ENCODE measurements at places on chromosomes 1 and 21. TPM values are rescaled to one million over a fixed set of nuclear protein-coding genes. Genes with fewer than 3 reads are reported as not detected.

LORICRIN gene
- total RNA-seq = not detected

FLAD1 gene
- total RNA-seq = 31.2 TPM

DNM3 gene
- 9.6 TPM for total RNA-seq

SETD4 gene
- total RNA-seq = 35.9 TPM

SYT11 gene
- 17.7 TPM for total RNA-seq

ESRRG gene
- total RNA-seq = not detected

BMP8A gene
- not detected for total RNA-seq

RHOU gene
- total RNA-seq = 27.7 TPM

NMNAT2 gene
- 0.53 TPM for total RNA-seq

SLC41A1 gene
- total RNA-seq = 28.8 TPM

DMBX1 gene
- not detected for total RNA-seq

C1orf141 gene
- not detected for total RNA-seq

PCSK9 gene
- total RNA-seq = not detected

DNA sequence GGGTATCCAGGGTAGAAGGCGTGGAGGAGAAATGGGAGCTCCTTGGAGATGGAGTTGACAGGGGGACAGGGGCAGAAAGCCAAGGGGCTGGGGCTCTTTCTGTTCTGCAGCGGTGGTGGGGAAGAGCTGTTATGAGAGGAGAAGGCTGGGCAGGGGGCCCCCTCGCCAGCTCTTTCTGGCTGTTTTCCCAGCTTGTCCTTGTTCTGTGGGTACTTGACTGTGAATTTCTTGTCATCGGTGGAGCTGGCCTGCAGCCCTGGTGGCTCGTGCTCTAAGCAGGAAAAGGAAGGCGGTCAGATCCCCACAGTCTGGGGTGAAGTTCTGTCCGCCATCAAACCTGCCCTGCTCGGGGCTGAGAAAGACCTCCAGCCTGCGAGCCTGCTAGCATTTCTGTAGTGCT is 7.6 kb downstream of the ZNF683 start:
- H3K36me3 ChIP-seq = no peaks in the 10 kb centered on the region
- H3K27me3 ChIP-seq = peaks cover 12% of the 10 kb centered on the region

DNA sequence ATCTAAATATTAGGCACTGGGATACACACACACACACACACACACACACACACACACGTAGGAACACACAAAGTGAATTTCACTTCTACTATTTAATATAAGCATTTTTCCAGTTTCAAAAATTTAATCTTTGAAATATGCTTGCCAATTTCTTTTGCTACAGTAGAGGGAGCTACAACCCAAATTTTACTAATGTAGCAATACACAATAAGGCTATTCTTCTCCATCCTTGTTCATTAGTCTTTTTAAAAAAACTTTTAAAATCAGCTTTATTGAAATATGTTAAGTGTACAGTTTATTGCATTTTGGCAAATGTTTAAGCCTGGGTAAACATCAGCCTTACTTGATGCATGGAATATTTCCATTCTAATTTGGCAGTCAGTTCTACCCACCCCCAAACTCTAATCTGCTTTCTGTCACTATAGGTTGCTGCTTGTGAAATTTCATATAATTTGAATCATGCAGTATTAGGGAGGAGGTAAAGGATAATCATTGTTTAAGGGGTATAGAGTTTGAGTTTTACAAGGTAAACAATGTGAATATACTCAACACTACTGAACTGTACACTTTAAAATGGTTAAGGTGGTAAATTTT is 93.0 kb upstream of the TENT5C start:
- no peak overlapping the region for H3K27ac ChIP-seq
- H3K27me3 ChIP-seq = no peaks in the 10 kb centered on the region
- no peak overlapping the region for H3K4me3 ChIP-seq
- no peak for DNase-seq

GRCh38 chr1:66439031-66439740 is 94.8 kb upstream of the SGIP1 start:
- no peak overlapping the region for H3K4me3 ChIP-seq
- no peak for DNase-seq
- no peaks in the 10 kb centered on the region for H3K4me1 ChIP-seq

GRCh38 chr1:63892632-63893395 is 119.0 kb downstream of the ROR1 start:
- H3K27me3 ChIP-seq = no peaks in the 10 kb centered on the region
- H3K4me1 ChIP-seq = peaks cover 20% of the 10 kb centered on the region
- no peak for DNase-seq

GRCh38 chr1:106233511-106233910 is 823.0 kb upstream of the PRMT6 start:
- no peak overlapping the region for H3K27ac ChIP-seq
- no peaks in the 10 kb centered on the region for H3K36me3 ChIP-seq
- no peak overlapping the region for H3K4me3 ChIP-seq
- H3K4me1 ChIP-seq = no peaks in the 10 kb centered on the region

- H3K4me1 ChIP-seq = peaks cover 9% of the 10 kb centered on the region
- no peaks in the 10 kb centered on the region for H3K36me3 ChIP-seq
- H3K27ac ChIP-seq = peak overlapping the region; percentile 12
- H3K27me3 ChIP-seq = no peaks in the 10 kb centered on the region
Measured at GRCh38 chr1:1684031-1684681, 8.4 kb downstream of the SLC35E2B start.

DNA sequence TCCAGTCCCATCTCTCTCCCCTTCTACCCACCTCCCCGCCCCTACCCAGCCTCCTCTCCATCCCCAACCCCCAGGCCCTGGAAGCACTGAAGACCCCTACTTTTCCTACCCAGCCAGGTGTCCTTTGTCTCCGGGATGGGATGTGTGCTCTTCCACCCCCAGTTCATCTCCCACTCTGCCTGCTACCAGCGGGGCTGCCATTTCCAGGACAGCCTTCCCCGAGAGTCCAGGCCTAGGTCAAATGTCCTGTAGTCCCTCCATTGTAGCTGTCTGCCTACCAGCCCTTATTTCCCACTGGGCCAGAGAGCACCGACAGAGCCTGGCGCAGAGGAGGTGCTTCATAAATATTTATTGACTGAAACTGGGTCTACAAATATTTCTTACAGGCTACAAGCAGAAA is 72.0 kb upstream of the TLR5 start:
- DNase-seq = no peak
- H3K27me3 ChIP-seq = no peaks in the 10 kb centered on the region
- H3K36me3 ChIP-seq = no peaks in the 10 kb centered on the region
- no peaks in the 10 kb centered on the region for H3K4me1 ChIP-seq
- no peak overlapping the region for H3K27ac ChIP-seq

- H3K4me1 ChIP-seq = peaks cover 6% of the 10 kb centered on the region
- no peak overlapping the region for H3K4me3 ChIP-seq
- no peaks in the 10 kb centered on the region for H3K27me3 ChIP-seq
- no peak overlapping the region for H3K27ac ChIP-seq
- peaks cover 59% of the 10 kb centered on the region for H3K36me3 ChIP-seq
Measured at GRCh38 chr1:93576346-93576745, 105.3 kb downstream of the BCAR3 start.

DNA sequence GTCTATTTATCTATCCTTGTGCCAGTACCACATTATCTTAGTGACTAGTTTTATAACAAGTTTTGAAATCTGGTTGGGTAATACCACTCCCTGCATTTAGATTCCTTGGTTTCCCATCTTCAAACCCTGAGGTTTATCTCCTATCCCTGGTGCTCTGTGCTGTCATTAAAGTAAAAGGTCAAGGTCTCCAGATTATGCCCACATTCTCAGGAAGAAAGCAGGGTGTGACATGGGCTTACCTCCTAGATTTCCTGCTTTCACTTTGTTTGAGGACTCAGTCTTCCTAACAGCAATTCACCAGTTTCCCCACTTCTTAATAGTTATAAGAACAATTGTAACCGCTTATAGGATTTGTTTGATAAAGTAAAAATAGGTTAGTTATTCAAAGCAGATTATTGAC is 86.0 kb downstream of the CACHD1 start:
- DNase-seq = no peak
- H3K36me3 ChIP-seq = no peaks in the 10 kb centered on the region
- no peaks in the 10 kb centered on the region for H3K27me3 ChIP-seq
- H3K4me1 ChIP-seq = no peaks in the 10 kb centered on the region
- no peak overlapping the region for H3K4me3 ChIP-seq

DNA sequence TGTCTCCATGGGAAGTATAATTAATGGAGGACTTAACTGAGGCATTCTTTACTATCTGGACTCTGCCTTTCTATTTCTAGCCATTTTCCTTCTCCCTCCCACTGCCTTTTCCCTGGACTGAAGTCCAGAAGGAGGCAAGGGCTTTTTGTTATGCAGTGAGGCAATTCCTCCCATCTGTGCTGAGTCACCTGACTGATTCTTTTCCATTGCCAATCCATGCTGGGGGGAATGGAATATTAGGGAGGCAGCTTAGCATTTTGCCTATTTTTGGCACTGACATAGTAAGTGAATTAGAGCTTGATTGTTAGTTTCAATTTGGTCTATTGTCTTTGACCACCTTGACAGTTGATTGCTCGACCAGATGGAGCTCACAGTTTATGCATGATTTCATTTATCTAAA is 1000.6 kb upstream of the PRMT6 start:
- no peak overlapping the region for H3K27ac ChIP-seq
- H3K4me3 ChIP-seq = no peak overlapping the region
- no peak for DNase-seq
- no peaks in the 10 kb centered on the region for H3K36me3 ChIP-seq

DNA sequence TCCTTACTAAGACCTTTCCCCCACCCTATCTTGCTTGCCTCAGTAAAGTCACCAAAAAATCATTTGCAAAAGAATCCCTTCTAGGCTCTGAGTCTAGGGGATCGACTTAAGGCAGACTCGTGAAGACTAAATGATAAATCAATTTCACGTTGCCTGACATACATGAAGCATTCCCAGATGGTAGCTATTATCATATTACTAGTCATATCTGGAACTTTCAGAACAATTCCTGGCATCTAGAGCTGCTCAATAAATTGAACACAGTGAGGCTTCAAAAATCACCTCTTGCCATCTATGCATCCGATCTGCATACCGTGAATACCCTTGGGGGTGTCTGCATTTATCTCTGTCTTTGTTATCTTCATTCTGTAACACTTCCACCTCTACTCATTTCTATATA is 49.6 kb upstream of the DAB1 start:
- no peak for DNase-seq
- H3K27ac ChIP-seq = no peak overlapping the region

- no peaks in the 10 kb centered on the region for H3K4me1 ChIP-seq
- H3K27me3 ChIP-seq = no peaks in the 10 kb centered on the region
- DNase-seq = no peak
- H3K4me3 ChIP-seq = no peak overlapping the region
Measured at GRCh38 chr21:46173573-46173972, 10.7 kb downstream of the SPATC1L start.

DNA sequence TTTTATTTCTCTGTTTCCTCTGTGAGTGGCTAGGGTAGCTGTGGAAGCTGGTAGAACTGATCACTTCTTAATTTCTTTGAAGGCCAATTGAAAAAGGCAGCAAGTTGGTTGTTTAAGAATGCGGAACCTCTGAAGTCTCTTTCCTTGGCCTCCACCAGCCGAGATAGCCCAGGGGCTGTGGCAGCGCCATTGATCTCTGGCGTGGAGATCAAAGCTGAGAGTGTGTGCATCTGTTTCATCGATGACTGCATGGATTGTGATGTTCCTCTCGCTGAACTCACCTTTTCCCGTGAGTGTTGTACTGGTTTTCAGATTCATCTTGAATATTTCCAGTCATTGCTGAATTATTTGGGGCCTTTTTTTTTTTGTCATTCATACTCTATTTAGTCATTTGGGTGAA is 97.7 kb downstream of the VPS13D start:
- no peak for DNase-seq
- H3K27me3 ChIP-seq = no peaks in the 10 kb centered on the region
- no peak overlapping the region for H3K4me3 ChIP-seq
- no peaks in the 10 kb centered on the region for H3K4me1 ChIP-seq
- H3K27ac ChIP-seq = no peak overlapping the region

GRCh38 chr1:245652660-245653427 is 498.1 kb downstream of the KIF26B start:
- no peak overlapping the region for H3K27ac ChIP-seq
- no peaks in the 10 kb centered on the region for H3K27me3 ChIP-seq
- H3K4me3 ChIP-seq = no peak overlapping the region
- H3K4me1 ChIP-seq = no peaks in the 10 kb centered on the region
- DNase-seq = no peak

DNA sequence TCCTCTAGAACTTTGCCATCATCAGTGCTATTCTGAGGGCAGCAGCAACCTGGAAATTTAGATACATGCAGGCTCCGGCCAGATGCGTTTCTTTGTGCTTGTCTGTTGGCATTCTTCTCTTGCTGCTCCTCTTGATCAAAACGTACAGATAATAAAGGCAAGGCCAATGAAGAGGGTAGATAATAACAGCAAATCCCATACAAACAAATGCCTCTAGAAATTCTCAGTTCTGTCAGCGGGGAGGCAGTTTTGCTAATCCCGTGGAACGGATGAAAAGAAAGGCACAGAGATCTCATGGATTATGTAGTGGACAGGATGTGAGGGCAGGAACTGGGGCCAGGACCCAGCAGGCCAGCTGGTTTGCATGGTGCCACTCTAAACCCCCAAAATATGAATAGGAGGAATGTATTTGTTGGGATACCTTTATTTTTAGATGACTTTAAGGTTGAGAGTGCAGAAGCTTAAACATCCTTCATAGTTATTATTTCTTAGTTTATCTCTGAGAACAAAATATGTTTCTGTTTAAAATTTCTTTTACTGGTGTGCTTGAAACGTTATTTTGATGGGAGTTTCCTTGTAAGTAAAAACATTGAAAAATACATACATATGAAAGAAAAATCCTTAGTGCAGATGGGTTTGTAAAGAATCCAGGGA is 1.5 kb downstream of the ITSN1 start:
- no peak for DNase-seq
- peaks cover 5% of the 10 kb centered on the region for H3K4me1 ChIP-seq
- H3K4me3 ChIP-seq = peak overlapping the region; percentile 100
- H3K27me3 ChIP-seq = no peaks in the 10 kb centered on the region
- H3K27ac ChIP-seq = peak overlapping the region; percentile 95
- no peaks in the 10 kb centered on the region for H3K36me3 ChIP-seq

DNA sequence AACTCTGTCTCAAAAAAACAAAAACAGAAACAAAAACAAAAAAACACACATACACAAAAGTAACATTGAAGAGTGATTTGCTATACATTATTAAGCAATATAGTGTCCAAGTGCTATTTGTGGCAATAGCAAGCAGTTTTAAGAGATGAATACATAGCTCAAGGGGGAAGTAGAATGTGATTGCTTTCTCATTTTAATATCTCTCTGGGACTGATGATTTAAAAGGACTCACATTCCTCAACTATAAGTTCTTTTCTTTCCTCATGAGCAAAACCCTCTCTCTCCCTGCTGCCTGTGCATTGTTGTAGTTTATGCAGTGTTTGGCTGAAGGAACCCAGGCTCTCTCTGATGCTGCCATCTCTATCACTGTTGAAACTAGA is 47.0 kb upstream of the CSF1 start:
- H3K4me1 ChIP-seq = no peaks in the 10 kb centered on the region
- no peaks in the 10 kb centered on the region for H3K36me3 ChIP-seq
- no peaks in the 10 kb centered on the region for H3K27me3 ChIP-seq
- DNase-seq = no peak
- H3K4me3 ChIP-seq = no peak overlapping the region

DNA sequence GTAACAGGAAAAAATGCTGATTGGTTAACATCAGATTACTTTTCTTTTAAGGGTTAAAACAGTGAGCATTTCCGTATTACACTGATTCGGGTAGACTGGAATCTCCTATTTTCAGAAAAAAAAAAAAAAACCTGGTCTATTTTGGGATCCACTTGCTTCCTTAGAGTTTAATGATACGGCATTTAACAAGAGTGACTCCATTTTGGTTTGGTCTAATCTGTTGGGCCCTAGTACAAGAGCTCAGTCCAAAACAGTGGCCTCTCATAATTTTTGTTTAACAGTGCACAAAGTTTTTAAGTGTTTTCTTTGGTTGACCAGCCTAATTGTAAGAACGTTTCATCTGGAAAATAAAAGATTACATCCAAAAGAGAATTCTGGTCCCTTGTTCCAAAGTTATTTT is 120.2 kb downstream of the NRDC start:
- peaks cover 4% of the 10 kb centered on the region for H3K4me1 ChIP-seq
- no peaks in the 10 kb centered on the region for H3K27me3 ChIP-seq
- DNase-seq = no peak
- peak overlapping the region; percentile 22 for H3K27ac ChIP-seq
- H3K36me3 ChIP-seq = no peaks in the 10 kb centered on the region
- H3K4me3 ChIP-seq = no peak overlapping the region

Measured in ascending aorta (tissue), 2 donors.